ENCODE measurements at places on chromosomes 3 and 15. TPM values are rescaled to one million over a fixed set of nuclear protein-coding genes. Genes with fewer than 3 reads are reported as not detected.

- no peak for DNase-seq
- no peaks in the 10 kb centered on the region for H3K4me1 ChIP-seq
- H3K27ac ChIP-seq = no peak overlapping the region
- H3K4me3 ChIP-seq = no peak overlapping the region
Observed at GRCh38 chr3:59069838-59070237, 20.0 kb upstream of the CFAP20DC start.

- no peaks in the 10 kb centered on the region for H3K27me3 ChIP-seq
- no peak for DNase-seq
- H3K4me1 ChIP-seq = no peaks in the 10 kb centered on the region
- no peaks in the 10 kb centered on the region for H3K36me3 ChIP-seq
Observed at GRCh38 chr3:17138246-17139039, 253.7 kb downstream of the PLCL2 start.

DNA sequence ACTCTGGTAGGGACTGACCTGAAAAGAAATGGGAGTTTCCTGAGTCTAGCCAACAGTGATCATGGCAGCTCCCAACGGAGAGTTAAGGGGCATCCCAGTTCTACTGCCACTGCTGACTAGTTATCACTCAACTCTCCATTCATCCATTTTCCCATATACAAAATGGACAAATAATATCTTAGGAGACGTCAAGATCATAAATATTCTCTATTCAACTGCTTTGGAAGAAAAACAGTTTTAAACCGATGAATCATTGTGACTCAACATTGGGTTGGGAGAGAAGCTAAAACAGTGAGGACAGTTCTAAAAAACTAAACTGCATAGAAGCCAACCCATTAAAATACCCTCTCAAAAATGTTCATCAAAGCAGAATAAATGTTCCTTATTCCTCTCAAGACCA is 57.6 kb upstream of the CHRM5 start:
- H3K36me3 ChIP-seq = no peaks in the 10 kb centered on the region
- DNase-seq = no peak
- H3K27me3 ChIP-seq = no peaks in the 10 kb centered on the region
- H3K27ac ChIP-seq = no peak overlapping the region
- no peak overlapping the region for H3K4me3 ChIP-seq
- H3K4me1 ChIP-seq = no peaks in the 10 kb centered on the region

DNA sequence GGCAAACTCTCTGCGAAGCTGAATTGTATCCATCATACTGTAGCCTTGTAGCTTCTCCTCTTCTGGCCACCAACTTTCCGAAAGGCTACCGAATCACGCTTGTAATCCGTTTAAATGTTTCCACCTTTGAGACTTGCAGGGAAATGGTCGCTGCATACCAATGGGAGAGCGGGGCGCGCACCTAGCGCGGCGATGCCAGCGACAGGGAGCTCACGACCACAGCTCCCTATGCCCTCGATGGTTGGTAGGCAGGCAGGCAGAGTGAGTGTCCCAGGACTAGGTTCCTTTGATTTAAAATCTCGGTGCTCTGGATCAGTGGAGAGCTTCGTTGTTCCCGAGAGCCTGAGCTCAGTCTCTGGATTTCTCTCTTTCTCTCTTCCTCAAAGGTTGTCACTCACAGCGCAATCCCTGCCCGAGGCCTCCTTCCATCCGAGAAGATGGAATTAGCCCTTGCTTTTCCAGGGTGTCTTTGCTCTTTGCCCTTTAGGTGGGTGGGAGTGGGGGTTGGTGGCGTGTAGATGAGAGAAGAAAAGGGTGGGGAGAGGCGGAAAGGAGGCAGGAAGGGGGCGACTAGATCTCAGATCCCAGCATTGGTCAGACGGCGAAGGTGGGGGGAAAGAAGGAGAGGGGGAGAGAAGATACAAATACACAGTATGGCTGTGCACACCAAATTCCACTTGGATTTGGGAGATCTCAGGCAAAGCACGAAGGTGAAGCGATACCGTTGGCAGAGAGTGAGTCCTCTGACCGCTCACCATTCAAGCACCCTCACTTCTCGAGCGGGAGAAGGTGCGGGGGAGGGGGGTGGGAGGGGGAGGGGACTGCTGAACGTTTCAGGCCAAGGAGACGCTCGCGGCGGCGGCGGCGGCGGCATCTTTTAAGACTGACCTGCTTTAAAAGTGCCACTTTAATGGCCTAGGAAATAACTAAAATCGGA is at the start of gene SLITRK3:
Gene SLITRK3, minus strand, starts transcription at position 745 of the 937 bp plus-strand sequence. CDS start 5,554 bp downstream, outside the sequence.
- peaks cover 37% of the 10 kb centered on the region for H3K4me1 ChIP-seq
- peak within 1 kb of the TSS; percentile 67 for H3K4me3 ChIP-seq
- H3K27me3 ChIP-seq = peaks cover 47% of the 10 kb centered on the region

- no peaks in the 10 kb centered on the region for H3K27me3 ChIP-seq
- peaks cover 53% of the 10 kb centered on the region for H3K4me1 ChIP-seq
- DNase-seq = no peak
- H3K27ac ChIP-seq = peak overlapping the region; percentile 99
Observed at GRCh38 chr3:19947549-19948225, 790 bp downstream of the RAB5A start.

GRCh38 chr15:66603301-66604179 is 37.7 kb upstream of the LCTL start:
- H3K27me3 ChIP-seq = no peaks in the 10 kb centered on the region
- no peak overlapping the region for H3K27ac ChIP-seq
- no peaks in the 10 kb centered on the region for H3K36me3 ChIP-seq
- no peak overlapping the region for H3K4me3 ChIP-seq
- no peaks in the 10 kb centered on the region for H3K4me1 ChIP-seq

DNA sequence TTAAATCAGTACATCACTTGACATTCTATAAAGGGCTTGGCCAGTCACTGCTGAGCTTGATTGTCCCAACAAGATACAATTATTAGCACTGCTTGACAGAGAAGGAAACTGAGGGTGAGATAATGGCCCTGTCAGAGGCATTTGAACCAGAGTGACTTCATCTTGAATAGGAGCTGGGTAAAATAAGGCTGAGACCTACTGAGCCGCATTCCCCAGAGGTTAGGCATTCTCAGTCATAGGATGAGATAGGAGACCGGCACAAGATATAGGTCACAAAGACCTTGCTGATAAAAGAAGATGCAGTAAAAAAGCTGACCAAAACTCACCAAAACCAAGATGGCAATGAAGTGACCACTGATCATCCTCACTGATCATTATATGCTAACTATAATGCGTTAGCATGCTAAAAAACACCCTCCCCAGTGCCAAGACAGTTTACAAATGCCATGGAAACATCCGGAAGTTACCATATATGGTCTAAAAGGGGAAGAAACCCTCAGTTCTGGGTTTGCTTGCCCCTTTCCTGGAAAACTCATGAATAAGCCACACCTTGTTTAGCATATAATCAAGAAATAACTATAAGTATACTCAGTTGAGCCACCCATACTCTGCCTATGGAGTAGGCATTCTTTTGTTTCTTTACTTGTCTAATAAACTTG is 239.1 kb upstream of the SETMAR start:
- no peak overlapping the region for H3K27ac ChIP-seq

DNA sequence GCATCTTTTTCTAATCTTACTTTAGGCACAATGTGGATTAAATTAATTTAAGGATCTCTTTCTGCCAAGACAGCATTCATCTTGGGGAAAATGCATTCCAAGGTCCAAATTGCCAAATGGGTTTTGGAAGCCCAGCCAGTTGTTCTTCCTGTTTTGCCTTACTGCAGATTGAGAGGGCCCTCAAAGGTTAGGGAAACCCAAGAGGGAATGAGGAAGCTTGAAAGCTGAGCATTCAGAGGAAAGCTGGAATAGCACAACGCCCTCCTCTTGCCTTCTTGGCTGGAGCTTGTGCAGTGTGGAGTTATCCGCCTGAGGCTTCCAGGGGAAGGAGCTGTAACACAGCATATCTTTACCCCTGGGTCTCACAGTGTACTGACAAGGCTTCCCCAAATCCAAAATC is 18.2 kb upstream of the SACM1L start:
- no peaks in the 10 kb centered on the region for H3K27me3 ChIP-seq
- DNase-seq = no peak
- no peak overlapping the region for H3K27ac ChIP-seq
- H3K36me3 ChIP-seq = peaks cover 29% of the 10 kb centered on the region
- no peak overlapping the region for H3K4me3 ChIP-seq

DNA sequence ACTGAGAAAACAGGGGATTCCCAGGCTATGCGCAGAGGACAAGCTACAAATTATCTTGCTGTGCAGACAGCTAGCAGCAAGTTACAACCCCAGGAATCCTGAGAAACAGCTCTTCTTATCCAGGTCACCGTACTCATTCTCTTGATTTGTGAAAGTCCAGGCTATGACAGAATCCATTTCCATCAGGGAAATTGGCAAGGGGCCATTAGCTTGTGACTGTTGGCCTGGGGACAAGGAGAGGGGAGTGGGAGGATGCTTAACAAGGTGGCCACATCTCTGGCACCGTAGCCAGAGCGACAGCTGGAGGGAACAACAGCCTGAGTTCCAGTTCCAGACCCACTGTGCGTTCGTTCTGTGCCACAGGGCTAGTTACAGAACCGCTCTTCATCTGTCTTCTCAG is 44.9 kb upstream of the PLXNA1 start:
- no peak overlapping the region for H3K4me3 ChIP-seq
- peaks cover 11% of the 10 kb centered on the region for H3K4me1 ChIP-seq
- H3K27ac ChIP-seq = no peak overlapping the region

- no peak overlapping the region for H3K4me3 ChIP-seq
- peaks cover 7% of the 10 kb centered on the region for H3K36me3 ChIP-seq
- H3K4me1 ChIP-seq = peaks cover 15% of the 10 kb centered on the region
- DNase-seq = no peak
- H3K27ac ChIP-seq = no peak overlapping the region
Observed at GRCh38 chr15:40064231-40064894, 25.4 kb upstream of the SRP14 start.

DNA sequence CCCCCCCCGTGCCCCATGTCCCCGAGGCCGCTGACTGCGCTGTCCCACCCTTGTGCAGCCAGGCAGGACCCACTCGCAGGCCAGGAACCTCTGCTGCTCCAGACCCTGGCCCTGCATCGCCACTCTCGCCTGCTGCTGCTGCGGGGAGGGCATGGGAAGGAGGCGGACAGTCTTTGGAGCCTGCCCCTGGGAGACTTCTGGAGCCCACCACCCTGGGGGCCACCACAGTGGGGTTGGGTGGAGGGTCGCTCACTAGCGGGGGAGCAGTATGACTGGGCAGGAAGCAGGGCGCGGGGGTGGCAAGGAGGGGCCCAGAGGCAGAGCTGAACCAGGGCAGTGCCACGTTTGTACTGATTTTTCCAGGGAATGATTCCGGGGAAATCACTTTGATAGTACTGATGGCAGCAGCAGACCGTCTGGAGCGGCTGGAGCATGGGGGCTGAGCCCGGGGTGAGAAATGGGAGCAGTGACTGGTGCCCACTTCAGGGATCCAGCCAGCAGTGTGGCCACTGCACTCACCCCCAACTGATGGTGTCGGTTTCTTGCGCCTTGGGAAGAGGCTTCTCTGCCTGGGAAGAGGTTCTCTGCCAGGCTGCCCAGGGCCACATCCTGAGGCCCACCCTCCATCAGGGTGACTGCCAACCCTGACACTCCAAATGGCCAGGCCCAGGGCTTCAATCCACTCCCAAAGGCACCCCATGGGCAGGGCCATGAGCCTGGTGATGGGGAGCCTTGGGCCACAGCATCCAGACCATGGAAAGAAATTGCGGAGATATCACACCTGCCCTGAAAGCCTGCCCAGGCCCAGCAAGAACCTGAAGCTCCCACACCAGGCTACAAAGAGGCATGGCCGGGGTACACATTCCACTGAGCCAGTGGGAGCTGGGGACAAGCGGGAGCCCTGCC is 53.7 kb downstream of the LSAMP start:
- no peak overlapping the region for H3K27ac ChIP-seq
- H3K36me3 ChIP-seq = no peaks in the 10 kb centered on the region
- H3K27me3 ChIP-seq = no peaks in the 10 kb centered on the region
- no peaks in the 10 kb centered on the region for H3K4me1 ChIP-seq

DNA sequence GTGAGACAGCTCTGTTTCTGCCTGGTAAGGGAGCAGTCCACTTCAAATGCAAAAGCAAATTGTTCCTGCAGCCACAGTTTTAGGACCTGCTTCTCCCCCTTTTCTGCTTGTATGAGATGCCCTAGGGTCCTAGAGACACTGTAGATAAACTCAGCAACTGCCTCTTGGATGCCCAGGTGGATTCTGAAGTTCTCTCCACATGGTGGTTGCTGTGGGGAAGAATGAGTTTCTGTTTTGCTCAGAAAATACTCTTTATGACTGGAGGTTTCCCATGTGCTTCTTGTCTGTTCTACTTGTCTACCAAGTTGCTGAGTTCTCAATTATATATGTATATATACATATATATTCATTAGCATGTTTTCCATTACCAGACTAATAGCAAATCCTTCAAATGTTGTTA is 5.6 kb upstream of the ZNF80 start:
- no peak overlapping the region for H3K4me3 ChIP-seq
- no peak for DNase-seq
- no peaks in the 10 kb centered on the region for H3K36me3 ChIP-seq

DNA sequence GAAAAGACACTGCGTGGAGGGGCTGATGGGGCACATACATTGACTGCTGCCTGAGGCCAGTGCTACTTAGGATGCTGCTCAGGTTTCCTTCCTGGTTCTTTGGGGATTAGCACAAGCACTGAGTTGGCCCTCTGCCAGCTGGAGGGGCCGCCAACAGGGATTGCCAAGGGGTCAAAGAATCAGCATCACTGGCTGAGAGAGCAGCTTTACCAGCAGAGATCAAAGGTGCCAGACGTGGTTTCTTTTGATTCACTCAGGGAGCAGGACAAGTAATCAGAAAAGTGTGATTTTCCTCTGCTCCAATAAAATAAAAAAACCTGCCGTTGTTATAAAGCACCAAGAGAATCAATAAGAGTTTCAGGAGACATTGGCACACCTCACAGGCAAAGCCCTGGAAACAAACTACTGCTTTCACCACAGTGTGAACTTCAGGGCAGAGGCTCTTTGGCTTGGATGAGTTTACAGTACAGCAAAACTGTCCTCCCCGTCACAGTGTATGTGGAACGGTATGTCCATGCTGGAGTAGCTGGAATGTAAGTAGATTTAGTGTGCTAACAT is 45.8 kb upstream of the FSIP1 start:
- peaks cover 11% of the 10 kb centered on the region for H3K4me1 ChIP-seq
- H3K27ac ChIP-seq = peak overlapping the region; percentile 72
- no peaks in the 10 kb centered on the region for H3K27me3 ChIP-seq
- no peaks in the 10 kb centered on the region for H3K36me3 ChIP-seq
- no peak for DNase-seq
- H3K4me3 ChIP-seq = no peak overlapping the region

DNA sequence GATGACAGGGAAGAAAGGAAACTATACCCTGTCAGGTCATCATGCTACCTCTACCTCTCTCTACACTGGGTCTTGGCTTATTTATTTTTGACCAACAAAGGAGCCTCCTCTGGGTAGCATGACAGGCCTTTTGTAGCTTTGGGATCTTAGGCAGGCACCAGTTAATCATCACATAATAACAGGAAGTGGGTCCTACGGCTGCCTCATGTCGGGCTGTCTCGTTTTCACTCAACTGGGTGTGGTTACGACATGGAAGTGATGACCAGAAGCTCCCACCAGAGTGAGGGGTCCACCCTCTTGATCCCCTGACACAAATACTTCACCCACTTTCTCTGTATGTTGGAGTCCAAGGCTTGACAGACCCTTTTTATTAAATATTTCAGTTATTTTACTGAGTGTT is 105.3 kb downstream of the CD47 start:
- H3K36me3 ChIP-seq = no peaks in the 10 kb centered on the region
- H3K27me3 ChIP-seq = no peaks in the 10 kb centered on the region
- H3K4me1 ChIP-seq = peaks cover 57% of the 10 kb centered on the region
- no peak for DNase-seq
- H3K27ac ChIP-seq = no peak overlapping the region

TRIM42 gene
- total RNA-seq = not detected

CDCP1 gene
- total RNA-seq = 6.4 TPM

STXBP5L gene
- total RNA-seq = 0.42 TPM

TRMT10C gene
- 17.9 TPM for total RNA-seq

MASP1 gene
- total RNA-seq = 0.66 TPM

KIF15 gene
- 0.66 TPM for total RNA-seq

CEP152 gene
- total RNA-seq = 3.6 TPM

GOLGA8J gene
- total RNA-seq = not detected

PRTG gene
- 0.42 TPM for total RNA-seq

SCN5A gene
- total RNA-seq = 1.0 TPM

GLDN gene
- total RNA-seq = 5.8 TPM
